ENCODE measurements at places on chromosomes 2 and 18.
A peak's percentile ranks its signal among the peaks of the same experiment; 100 is the strongest.

GRCh38 chr18:9475643-9476591 is 604 bp downstream of the RALBP1 start:
- peak; percentile 57 for DNase-seq

GRCh38 chr2:178990533-178991241 is 59.2 kb downstream of the CCDC141 start:
- no peak for DNase-seq

DNA sequence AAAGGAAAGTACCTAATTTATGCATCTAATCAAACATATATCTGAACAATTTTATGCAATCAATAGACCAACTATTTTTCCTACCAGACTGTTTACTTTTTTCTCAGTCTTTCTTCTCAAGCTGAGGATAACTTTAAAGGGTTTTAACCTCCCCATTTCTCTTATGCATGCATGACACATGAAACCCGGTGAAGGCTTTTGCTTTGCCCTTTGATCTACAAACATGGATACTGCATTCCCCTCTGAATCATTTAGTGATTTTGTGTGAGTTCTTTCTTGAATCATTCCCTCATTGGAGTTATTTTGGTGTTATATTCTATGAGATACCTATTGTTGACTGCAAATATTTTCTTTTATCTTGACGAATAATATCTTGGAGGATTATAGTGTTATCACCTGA is 931.9 kb upstream of the CNTNAP5 start:
- no peak for DNase-seq

GRCh38 chr2:232927032-232927792 is 57.1 kb downstream of the SNORC start:
- DNase-seq = no peak

DNA sequence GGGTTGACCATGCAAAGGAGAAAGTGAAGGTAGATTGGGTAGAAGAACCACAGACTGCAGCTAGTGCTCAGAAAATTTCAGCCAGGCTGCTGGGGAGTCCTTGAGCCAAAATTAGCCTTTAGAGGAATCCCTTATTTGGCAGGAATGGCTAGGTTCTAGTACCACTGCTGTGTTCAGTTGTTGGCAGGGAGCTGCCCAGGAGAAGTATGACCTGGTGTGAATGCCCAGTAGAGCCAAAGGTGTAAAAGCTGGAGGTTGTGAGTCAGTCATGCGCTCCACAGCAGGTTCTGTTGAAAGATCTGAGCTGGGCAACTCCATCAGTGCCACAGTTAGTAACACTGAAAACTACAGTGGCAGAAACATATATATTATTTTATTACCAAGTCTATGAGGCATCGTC is 36.4 kb upstream of the TBR1 start:
- DNase-seq = no peak

- no peak for DNase-seq
Measured at GRCh38 chr18:11842562-11842961, 8.7 kb upstream of the CHMP1B start.

- no peak for DNase-seq
Measured at GRCh38 chr2:43572244-43572643, 23.6 kb downstream of the THADA start.
